Mesothelial cell of epicardium (in vitro differentiated cells): ENCODE measurements at places on chromosomes 5 and 9. TPM values are rescaled to one million over a fixed set of nuclear protein-coding genes. Genes with fewer than 3 reads are reported as not detected.

C5orf22 gene
- total RNA-seq: 21.1 to 22.9 TPM (median 22.7 TPM) in 3 replicates

THOC3 gene
- total RNA-seq: 56.2 to 60.6 TPM (median 58.9 TPM) in 3 replicates

OR13D1 gene
- total RNA-seq: not detected in 3 replicates

MAST4 gene
- 23.3 to 29.8 TPM (median 27.3 TPM) in 3 replicates for total RNA-seq

TMEM203 gene
- total RNA-seq: 32.7 to 35.5 TPM (median 33.0 TPM) in 3 replicates

F2RL2 gene
- total RNA-seq: 1.4 to 3.3 TPM (median 2.4 TPM) in 3 replicates

PCDHGB6 gene
- total RNA-seq: 74.0 to 76.3 TPM (median 75.7 TPM) in 3 replicates

SPATA31A3 gene
- total RNA-seq: not detected in 3 replicates

DNA sequence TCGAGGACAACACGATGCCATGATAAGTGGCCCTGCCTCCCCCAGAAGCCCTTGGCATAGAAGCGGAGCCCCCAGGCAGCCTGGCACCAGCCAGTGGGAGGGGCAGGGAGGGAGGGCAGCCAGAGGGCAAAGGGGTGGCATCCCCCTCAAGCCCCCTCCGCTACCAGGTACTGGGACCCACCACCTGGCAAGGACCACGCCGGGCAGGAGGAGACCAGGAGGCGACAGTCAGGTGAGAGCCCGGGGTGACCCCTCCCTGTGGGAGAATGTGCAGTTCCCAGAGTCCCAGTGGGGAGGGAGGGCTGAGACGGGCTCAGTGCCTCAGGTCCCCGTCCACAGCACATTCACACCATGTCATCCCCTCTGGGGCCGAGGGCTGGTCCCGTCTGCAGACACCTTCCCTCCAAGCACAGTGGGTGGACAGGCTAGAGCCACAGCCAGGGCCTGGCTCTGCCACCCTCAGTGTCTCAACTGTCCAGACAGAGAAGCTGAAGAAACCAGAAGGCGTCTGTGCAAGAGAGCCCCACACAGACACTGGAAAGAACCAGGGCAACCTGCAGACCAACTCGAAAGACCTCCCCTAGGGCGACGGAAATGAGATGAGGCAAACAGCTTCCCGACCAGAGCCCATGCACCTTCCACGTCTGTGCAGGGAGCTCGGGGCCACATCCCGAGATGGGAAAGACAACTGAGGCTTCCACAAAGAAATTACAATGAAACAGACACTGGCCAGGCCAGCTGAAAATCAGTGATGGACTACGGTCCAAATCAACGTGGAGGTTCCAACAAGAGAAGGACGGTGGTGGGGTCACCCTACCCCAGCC lies 11.1 kb downstream of the BRD3 start:
- no peaks in the 10 kb centered on the region for H3K27me3 ChIP-seq
- H3K4me1 ChIP-seq: peaks cover 25% of the 10 kb centered on the region
- H3K27ac ChIP-seq: peak overlapping the region; percentile 59
- H3K36me3 ChIP-seq: no peaks in the 10 kb centered on the region
- no peak overlapping the region for H3K4me3 ChIP-seq

- DNase-seq: no peak
- no peak overlapping the region for H3K27ac ChIP-seq
- H3K36me3 ChIP-seq: no peaks in the 10 kb centered on the region
- H3K4me3 ChIP-seq: no peak overlapping the region
- H3K27me3 ChIP-seq: no peaks in the 10 kb centered on the region
Observed at GRCh38 chr5:3026099-3026498, 274.6 kb upstream of the IRX2 start.

- peaks cover 11% of the 10 kb centered on the region for H3K27me3 ChIP-seq
- H3K36me3 ChIP-seq: no peaks in the 10 kb centered on the region
- no peak overlapping the region for H3K4me3 ChIP-seq
- no peaks in the 10 kb centered on the region for H3K4me1 ChIP-seq
- no peak overlapping the region for H3K27ac ChIP-seq
Observed at GRCh38 chr9:98570663-98571440, 137.9 kb downstream of the GABBR2 start.

GRCh38 chr5:167767795-167768194 lies 523.6 kb upstream of the WWC1 start:
- no peak overlapping the region for H3K27ac ChIP-seq
- H3K36me3 ChIP-seq: no peaks in the 10 kb centered on the region
- no peak overlapping the region for H3K4me3 ChIP-seq
- H3K27me3 ChIP-seq: no peaks in the 10 kb centered on the region
- peaks cover 21% of the 10 kb centered on the region for H3K4me1 ChIP-seq

GRCh38 chr5:151647320-151647861 lies 39.3 kb downstream of the SPARC start:
- H3K4me1 ChIP-seq: peaks cover 7% of the 10 kb centered on the region
- no peak overlapping the region for H3K4me3 ChIP-seq
- peaks cover 6% of the 10 kb centered on the region for H3K27me3 ChIP-seq
- no peak overlapping the region for H3K27ac ChIP-seq

DNA sequence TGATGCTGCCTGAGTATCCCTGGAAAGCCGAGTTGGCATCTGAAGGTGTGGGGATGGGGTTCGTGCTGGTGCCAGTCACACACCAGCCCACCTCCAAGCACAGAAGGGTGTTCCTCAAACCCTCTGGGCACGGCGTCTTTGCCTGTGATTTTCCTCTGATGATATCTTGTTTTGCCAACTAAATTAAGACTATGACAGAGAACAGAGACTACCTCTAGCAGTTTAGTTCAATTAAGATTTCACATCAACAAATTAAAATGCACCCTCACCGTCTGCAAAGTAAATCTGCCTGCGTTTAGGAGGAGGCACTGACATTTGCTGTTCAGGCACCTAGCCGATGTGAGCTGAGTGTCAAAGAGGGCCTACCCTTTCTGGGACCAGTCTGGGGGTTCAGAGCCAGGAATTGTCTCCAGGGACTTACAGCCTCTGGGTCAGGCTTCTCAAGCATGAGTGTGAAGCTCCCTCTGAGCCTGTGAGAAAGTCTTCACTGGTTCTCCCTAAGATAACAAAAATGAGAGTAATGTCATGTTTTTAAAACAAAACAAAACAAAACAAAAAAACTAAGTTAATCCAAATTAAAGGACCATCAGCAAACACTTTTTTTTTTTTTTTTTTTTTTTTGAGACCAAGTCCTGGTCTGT lies 55.4 kb upstream of the CTNNA1 start:
- no peak overlapping the region for H3K4me3 ChIP-seq
- no peak overlapping the region for H3K27ac ChIP-seq
- H3K36me3 ChIP-seq: no peaks in the 10 kb centered on the region
- H3K27me3 ChIP-seq: no peaks in the 10 kb centered on the region
- peaks cover 21% of the 10 kb centered on the region for H3K4me1 ChIP-seq

DNA sequence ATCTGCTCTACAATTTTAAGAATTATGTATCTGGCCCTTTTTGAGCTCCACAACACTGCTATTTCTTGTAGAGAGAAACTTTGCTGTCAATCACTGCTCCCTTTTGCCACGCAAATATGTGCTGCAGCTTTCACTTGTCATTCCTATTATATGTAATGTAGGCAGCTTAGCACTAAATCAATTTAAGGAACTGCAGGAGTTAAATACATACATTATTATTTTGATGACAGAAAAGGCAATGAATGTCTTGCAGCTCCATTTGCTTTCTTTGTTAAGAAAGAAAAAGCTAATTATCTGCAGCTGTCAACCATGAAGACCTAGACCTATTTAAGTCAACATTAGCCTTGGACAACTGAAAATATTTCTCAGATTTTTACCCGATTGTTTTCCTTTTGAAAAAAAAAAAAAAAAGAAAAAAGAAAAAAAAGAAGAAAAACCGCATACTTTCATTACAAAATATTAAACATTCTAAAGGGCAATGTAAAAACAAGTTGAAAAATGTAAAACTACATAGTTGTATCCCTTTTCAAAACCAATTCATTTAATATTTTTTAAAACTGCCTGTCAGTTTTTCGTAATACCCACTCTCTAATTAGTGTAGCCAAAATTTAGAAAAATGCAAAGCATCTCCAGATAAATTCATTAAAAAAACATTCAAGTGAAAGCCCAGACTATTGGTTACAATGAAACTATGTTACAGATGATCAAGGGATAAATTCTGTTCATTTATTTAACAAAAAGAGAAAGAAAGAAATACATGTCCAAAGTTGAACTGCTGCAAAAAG lies 57.2 kb downstream of the RFX3 start:
- no peaks in the 10 kb centered on the region for H3K27me3 ChIP-seq
- H3K4me1 ChIP-seq: peaks cover 29% of the 10 kb centered on the region
- peaks cover 5% of the 10 kb centered on the region for H3K36me3 ChIP-seq
- peak overlapping the region; percentile 72 for H3K27ac ChIP-seq

DNA sequence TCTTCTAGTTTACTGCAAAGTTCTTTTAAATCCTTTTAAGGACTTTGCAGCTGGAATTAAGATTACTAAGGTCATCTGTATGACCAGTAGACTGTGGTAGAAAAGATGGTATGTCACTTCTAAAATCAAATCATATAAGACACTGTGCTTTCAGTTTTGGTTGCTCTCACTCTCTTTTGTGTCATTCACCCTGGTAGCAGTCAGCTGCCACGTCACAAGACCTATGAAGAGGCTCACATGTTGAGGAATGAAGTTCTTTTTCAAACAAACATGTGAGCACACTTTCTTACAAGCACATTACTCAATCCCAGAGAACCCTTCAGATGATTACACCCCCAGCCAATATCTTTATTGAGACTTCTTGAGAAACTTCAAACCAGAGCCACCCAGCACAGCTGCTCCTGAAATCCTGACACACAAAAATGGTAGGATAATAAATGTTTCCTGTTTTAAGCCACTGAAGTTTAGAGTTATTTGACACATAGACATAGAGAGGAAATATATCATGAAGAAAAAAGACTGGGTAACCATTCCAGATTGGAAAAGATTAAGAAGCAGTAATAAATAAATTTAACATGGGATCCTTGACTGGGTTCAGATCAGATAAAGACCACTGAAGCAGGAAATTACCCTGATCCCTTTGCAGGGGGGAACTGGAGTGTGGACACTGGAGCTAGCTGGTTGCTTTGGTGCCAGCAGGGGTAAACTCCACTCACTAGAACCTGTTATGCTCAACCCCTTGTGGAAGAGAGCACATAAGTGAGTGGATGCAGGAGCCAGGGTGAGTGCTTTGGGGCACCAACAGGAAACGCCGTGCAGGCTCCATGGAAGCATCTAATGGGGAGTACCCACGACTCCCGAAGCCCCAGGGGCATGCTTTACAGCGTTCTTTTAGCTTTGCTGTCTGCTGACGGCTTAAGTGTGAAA lies 64.1 kb downstream of the SLCO4C1 start:
- DNase-seq: no peak
- no peaks in the 10 kb centered on the region for H3K27me3 ChIP-seq
- H3K27ac ChIP-seq: no peak overlapping the region
- H3K4me1 ChIP-seq: peaks cover 6% of the 10 kb centered on the region
- H3K4me3 ChIP-seq: no peak overlapping the region
- no peaks in the 10 kb centered on the region for H3K36me3 ChIP-seq

DNA sequence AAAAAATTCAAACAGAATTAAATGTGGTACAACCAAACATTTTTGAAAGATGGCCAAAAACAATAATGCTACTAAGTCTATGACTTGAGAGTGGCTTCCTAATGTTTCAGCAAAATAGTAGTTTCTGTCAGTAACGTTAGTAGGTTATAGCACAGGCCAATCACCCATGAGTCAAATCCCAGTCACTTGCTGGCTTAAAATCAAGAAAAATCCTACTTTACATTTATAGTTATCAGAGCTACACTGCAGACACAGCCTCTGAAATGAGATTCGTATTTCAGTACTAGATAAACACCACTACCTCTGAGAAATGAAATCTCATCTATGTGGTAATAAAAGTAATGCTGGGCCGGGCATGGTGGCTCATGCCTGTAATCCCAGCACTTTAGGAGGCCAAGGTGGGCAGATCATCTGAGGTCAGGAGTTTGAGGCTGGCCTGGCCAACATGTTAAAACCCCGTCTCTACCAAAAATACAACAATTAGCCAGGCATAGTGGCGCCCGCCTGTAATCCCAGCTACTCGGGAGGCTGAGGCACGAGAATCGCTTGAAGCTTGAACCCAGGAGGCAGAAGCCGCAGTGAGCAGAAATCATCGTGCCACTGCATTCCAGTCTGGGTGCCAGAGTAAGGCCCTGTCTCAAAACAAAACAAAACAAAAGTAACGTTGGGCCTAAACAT lies 6.1 kb downstream of the ZDHHC21 start:
- H3K27me3 ChIP-seq: no peaks in the 10 kb centered on the region
- H3K27ac ChIP-seq: peak overlapping the region; percentile 25
- H3K36me3 ChIP-seq: peaks cover 36% of the 10 kb centered on the region
- DNase-seq: no peak
- H3K4me3 ChIP-seq: no peak overlapping the region

DNA sequence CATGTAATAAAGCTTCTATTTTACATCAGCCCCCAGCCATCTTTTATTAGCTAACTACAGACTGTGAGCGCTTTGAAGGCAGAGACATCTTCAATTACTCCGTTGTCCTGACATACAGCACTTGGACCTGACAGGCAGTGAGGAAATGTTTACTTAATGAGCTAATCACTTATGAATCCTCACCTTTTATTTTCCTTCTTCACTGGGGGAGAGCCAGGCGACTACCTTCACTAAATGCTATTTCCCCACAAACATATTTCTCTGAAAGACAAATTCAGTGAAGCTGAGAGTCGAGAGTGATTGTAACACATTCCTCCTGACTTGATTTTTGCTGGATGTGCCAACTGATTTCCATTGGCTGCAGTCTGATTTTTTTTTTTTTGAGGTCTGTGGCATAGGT lies 192.1 kb upstream of the CLINT1 start:
- H3K27me3 ChIP-seq: no peaks in the 10 kb centered on the region
- no peak overlapping the region for H3K27ac ChIP-seq
- peaks cover 49% of the 10 kb centered on the region for H3K4me1 ChIP-seq
- H3K36me3 ChIP-seq: no peaks in the 10 kb centered on the region
- no peak for DNase-seq

GRCh38 chr5:8943301-8943700 lies 602.6 kb downstream of the SEMA5A start:
- no peak overlapping the region for H3K27ac ChIP-seq
- H3K4me1 ChIP-seq: no peaks in the 10 kb centered on the region
- no peaks in the 10 kb centered on the region for H3K27me3 ChIP-seq
- no peak for DNase-seq
- no peaks in the 10 kb centered on the region for H3K36me3 ChIP-seq

- no peak overlapping the region for H3K4me3 ChIP-seq
- no peaks in the 10 kb centered on the region for H3K36me3 ChIP-seq
- no peak for DNase-seq
- H3K27ac ChIP-seq: no peak overlapping the region
Observed at GRCh38 chr5:24368115-24368514, 276.7 kb downstream of the CDH10 start.

GRCh38 chr5:14775857-14776256 lies 95.7 kb downstream of the ANKH start:
- no peak overlapping the region for H3K27ac ChIP-seq
- H3K27me3 ChIP-seq: no peaks in the 10 kb centered on the region
- H3K36me3 ChIP-seq: peaks cover 5% of the 10 kb centered on the region
- H3K4me1 ChIP-seq: peaks cover 14% of the 10 kb centered on the region
- no peak overlapping the region for H3K4me3 ChIP-seq
- no peak for DNase-seq

- no peaks in the 10 kb centered on the region for H3K27me3 ChIP-seq
- no peak for DNase-seq
- H3K27ac ChIP-seq: peak overlapping the region; percentile 64
- H3K36me3 ChIP-seq: no peaks in the 10 kb centered on the region
Observed at GRCh38 chr9:81902626-81903025, 25.6 kb upstream of the SPATA31D4 start.

- no peak overlapping the region for H3K4me3 ChIP-seq
- H3K27ac ChIP-seq: no peak overlapping the region
- H3K36me3 ChIP-seq: no peaks in the 10 kb centered on the region
- no peak for DNase-seq
- H3K27me3 ChIP-seq: peaks cover 98% of the 10 kb centered on the region
Observed at GRCh38 chr5:173247041-173247440, 12.0 kb upstream of the NKX2-5 start.

GRCh38 chr9:109403116-109403515 lies 82.3 kb upstream of the EPB41L4B start:
- no peak for DNase-seq
- H3K4me1 ChIP-seq: no peaks in the 10 kb centered on the region
- no peaks in the 10 kb centered on the region for H3K27me3 ChIP-seq
- no peak overlapping the region for H3K4me3 ChIP-seq
- peaks cover 6% of the 10 kb centered on the region for H3K36me3 ChIP-seq
